NCI-H524 treated with DMSO at 0.1 percent for 48 hours (cell line): ENCODE measurements at places on chromosomes 13 and 19.

- no peak for DNase-seq
Observed at GRCh38 chr19:38647966-38648768, 718 bp downstream of the ACTN4 start.

- DNase-seq, result no peak
Observed at GRCh38 chr13:26168237-26168814, 53.8 kb downstream of the RNF6 start.

GRCh38 chr19:21566073-21566472, 60.7 kb downstream of the ZNF429 start:
- no peak for DNase-seq

DNA sequence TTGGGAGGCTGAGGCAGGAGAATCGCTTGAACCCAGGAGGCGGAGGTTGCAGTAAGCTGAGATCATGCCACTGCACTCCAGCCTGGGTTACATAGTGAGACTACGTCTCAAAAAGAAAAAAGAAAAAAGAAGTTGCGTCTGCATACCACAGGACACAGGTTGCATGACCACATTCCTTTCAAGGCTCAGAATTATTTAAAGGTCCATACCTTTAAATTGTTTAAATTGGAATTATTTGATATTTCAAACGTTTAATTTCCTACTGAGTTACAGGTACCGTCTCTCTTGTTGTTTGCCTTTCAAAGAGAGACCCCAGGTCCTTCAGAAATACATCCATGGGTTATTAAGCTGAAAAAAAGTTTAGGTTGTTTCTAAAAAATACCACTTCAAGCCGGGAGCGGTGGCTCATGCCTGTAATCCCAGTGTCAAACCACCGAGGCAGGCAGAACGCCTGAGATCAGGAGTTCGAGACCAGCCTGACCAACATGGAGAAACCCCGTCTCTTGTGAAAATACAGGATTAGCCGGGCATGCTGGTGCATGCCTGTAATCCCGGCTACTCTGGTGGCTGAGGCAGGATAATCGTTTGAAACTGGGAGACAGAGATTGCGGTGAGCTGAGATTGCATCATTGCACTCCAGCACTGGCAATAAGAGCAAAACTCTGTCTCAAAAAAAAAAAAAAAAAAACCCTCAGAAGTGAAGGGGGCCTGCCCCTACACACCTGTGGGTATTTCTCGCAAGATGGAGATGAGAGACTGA, 18.6 kb downstream of the ZNF816 start:
- no peak for DNase-seq

DNA sequence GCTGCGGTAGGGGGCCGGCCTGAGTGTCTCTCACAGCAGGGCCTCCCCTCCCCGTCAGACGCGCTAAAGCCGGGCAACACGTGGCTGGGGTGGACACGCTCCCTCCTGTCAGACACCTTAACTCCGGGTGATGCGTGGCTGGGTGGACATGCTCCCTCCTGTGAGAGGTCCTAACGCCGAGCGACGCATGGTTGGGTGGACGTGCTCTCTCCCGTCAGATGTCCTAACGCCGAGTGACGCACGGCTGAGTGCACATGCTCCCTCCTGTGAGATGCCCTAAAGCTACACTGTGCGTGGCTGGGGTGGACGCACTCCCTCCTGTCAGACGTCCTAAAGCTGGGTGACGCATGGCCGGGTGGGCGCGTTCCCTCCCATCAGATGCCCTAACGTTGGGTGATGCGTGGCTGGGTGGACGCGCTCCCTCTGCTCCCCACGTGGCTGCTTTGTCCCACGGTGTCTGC, 126.1 kb upstream of the MCF2L start:
- DNase-seq, result no peak

- no peak for DNase-seq
Observed at GRCh38 chr19:13959141-13959961, 7.0 kb downstream of the DCAF15 start.

DNA sequence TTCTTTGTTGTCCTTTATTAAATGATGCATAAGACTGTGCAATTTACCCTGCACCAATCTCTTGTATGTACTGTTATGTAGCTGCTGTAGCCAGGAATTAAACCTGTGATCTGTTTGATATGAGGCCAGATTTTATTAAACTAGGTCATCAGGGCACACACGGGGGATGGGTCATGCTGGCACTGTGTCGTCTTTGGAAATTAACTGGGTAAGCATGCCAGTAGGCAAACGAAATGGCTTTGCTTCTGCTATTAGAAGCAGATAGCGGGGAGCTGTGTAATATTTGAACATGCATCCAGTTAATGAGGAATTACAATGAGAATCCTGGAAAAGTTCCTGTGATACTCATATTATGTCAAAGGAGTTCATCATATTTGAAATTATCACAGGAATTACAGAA, 23.5 kb downstream of the MTUS2 start:
- no peak for DNase-seq

GRCh38 chr19:7789447-7789846, 26.4 kb downstream of the CLEC4M start:
- no peak for DNase-seq

- DNase-seq, result peak; percentile 5
Observed at GRCh38 chr19:33125929-33126388, 6.0 kb upstream of the WDR88 start.

DNA sequence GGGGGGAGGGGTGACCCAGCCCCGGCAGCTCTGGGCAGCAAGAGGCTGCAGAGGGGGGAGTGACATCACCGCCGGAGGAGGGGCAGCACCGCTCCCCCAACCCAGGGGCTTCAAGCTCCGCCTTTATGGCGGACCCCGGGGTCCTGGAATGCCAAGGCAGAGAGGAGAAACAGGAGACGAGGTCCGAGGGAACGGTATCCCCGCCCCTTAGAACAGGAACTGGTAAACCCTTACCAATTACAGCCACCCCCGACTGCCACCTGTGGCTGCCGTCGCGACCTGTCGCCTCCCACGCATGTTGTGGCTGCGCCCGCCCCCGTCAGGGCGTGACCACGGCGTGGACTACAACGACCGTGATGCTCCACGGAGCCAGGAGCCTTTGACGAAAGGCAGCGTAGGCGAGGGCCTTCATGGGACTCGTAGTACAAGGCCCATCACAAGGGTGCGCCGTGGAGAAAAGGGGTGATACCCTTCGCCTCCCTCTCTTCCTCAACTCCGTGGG, 4.1 kb upstream of the KCNC3 start:
- no peak for DNase-seq

- DNase-seq, result no peak
Observed at GRCh38 chr13:67854990-67855389, 624.9 kb upstream of the PCDH9 start.

DNA sequence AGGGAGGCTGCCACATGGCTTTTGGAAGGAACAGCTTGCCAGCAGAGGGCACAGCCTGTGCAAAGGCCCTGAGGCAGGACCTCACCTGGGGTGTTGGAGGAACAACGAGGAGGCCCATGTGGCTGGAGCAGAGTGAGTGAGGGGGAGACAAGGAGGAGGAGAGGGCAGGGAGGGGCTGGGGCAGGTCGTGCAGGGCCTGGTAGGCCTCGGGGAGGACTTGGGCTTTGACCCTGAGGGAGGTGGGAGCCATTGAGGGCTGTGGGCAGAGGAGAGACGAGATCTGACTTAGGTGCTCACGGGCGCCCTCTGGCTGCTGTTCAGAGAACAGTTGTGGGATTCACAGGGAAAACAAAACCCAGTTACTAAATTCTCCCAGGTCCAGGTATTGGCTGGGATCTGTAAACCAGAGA, 25.2 kb downstream of the ZNRF4 start:
- no peak for DNase-seq

DNA sequence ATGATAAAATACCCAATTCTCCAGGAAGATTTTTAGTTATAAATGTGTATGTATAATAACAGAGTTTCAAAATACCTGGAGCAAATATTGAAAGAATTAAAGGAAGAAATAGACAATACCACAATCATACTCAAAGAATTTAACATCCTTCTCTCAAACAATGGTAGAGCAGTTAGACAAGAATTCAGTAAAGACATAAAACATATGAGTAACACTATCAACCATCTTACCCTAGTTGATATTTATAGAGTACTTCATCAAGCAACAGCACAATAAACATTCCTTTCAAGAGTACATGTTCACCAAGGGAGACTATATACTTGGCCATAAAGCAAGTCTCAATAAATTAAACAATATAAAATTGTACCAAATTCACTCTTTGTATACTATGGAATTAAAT, 108.4 kb downstream of the DLEU7 start:
- no peak for DNase-seq

GRCh38 chr13:103694033-103694432, 627.8 kb upstream of the SLC10A2 start:
- DNase-seq, result no peak

- no peak for DNase-seq
Observed at GRCh38 chr13:74442751-74443150, 308.5 kb upstream of the KLF12 start.

GRCh38 chr19:47113850-47114651, 475 bp upstream of the ZC3H4 start:
- peak; percentile 26 for DNase-seq

- no peak for DNase-seq
Observed at GRCh38 chr13:92805766-92806165, 420.8 kb upstream of the GPC6 start.

DNA sequence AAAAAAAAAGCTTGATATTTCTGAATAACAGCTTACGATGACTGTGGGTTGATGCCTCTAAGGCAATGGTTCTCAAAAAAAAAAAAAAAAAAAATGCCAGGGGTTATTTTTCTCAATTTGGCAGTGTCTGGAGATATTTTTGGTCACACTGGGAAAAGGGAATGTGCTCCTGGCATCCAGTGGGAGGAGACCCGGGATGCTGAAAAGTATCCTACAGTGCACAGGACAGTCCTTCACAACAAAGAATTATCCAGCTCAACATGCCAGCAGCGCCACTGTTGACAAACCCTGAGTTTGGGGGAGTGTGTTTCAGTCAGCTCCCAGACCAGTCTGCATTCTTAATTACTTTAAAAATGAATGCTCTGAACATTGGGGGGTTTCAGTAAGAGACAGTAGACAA, 54.5 kb downstream of the FLT3 start:
- DNase-seq, result no peak

- DNase-seq, result no peak
Observed at GRCh38 chr13:19634256-19634740, 839 bp downstream of the MPHOSPH8 start.

GRCh38 chr13:20461860-20462532, 63.7 kb downstream of the CRYL1 start:
- no peak for DNase-seq

- DNase-seq, result no peak
Observed at GRCh38 chr19:17234911-17235299, 8.9 kb downstream of the OCEL1 start.

DNA sequence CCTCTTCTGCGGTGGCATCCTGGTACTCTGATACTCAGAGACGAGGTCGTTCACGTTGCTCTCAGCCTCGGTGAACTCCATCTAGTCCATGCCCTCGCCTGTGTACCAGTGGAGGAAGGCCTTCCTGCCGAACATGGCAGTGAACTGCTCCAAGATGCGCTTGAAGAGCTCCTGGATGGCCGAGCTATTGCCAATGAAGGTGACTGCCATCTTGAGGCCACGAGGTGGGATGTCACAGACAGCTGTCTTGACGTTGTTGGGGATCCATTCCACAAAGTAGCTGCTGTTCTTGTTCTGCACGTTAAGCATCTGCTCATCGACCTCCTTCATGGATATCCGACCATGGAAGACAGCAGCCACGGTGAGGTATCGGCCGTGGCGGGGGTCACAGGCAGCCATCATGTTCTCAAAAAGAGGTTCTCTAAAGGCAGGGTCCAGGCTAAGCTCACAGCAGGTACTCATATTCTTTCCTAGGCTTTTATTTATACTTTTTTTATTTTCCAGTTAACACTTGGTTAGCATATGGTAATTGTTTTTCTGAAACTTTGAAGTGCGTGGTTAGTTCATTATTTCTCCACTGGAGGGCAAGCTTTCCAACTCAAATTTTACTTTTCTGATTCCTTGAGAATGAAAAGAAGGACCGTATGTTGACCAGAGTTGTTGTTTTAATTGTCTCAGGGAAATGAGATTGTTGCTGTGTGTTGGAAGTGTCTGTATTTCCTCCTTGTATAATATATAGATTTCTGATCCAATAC, 72.4 kb upstream of the RGCC start:
- DNase-seq, result no peak

DNA sequence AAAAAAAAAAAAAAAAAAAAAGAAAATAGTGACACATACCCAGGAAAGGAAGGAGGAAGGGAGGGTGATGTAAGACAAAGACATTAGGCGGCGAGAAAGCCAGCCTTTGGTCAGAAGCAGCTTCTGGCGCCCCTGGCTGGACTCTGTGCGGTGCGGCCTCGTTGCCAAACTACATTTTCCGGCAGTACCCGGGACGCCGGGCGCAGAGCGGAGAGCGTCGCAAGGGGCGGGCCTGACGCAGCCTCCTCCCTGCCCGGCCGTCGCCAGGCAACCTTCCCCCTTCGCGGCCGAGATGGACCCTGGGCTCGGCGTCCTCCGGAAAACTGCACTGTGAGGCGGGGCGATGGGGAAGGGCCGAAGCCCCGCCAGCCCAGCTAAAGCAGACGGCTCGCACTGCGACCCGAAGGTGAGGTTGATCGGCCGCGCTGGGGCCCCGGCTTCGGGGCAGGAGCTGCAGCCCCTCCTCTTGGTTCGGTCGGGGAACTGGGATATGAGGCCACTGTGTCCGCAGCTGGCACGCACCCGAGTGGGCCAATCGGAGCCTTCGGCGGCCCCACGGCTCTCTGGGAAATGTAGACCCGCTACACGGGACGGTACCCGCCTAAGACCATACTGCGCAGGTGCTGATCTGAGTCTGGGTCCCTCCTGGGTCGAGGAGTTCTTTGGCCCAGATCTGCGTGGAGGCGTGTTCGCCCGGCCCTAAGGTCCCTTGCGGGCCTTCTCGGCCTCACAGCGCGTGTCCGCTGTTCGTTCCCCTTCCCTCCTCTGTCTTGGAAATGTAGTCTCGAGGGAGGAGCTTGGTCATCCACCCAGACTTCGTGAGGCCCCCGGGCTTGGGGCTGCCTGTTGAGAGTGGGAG, 2.3 kb upstream of the MZF1 start:
- no peak for DNase-seq

DNA sequence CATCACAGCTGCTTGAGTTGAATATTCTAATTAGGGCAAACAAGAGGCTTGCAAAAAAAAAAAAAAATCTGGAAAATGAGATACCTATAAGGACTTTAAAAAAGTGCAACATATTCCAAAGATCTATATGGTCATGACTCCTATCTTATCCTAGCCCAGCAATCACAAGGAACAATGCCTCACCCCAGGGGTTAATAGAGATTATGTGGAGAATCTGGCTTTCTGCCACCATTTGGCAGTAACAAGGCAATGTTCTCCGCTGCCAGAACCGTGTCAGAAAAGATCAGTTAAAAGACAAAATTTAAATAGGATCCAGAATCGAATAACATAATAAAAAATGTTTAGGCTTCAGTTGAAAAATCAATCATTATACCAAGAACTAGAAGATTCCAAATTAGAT, 1643.2 kb upstream of the PRR20A start:
- DNase-seq, result no peak

- no peak for DNase-seq
Observed at GRCh38 chr13:102028206-102028605, 373.6 kb downstream of the FGF14 start.
